Smooth muscle cell of bladder (primary cell): ENCODE measurements at places on chromosomes 6 and 20. TPM values are rescaled to one million over a fixed set of nuclear protein-coding genes. Genes with fewer than 3 reads are reported as not detected.

The LAMA2 gene
- total RNA-seq, result 262 and 289 TPM in 2 replicates

The SIRT5 gene
- 6.3 and 6.4 TPM in 2 replicates for total RNA-seq

The AGPAT4 gene
- 9.3 and 15.1 TPM in 2 replicates for total RNA-seq

The PGBD1 gene
- total RNA-seq, result 2.7 and 3.3 TPM in 2 replicates

The SLA2 gene
- total RNA-seq, result not detected in 2 replicates

The CPXM1 gene
- total RNA-seq, result 0.71 and 1.2 TPM in 2 replicates

The TFAP2C gene
- under 0.01 TPM in 1 of 2 replicates, not detected in the other for total RNA-seq

The PRDM1 gene
- 1.2 and 2.0 TPM in 2 replicates for total RNA-seq

The PTK6 gene
- total RNA-seq, result under 0.01 and 0.09 TPM in 2 replicates

The NRSN2 gene
- total RNA-seq, result 14.5 and 18.2 TPM in 2 replicates
